ENCODE measurements at places on chromosomes 3 and 15. TPM values are rescaled to one million over a fixed set of nuclear protein-coding genes. Genes with fewer than 3 reads are reported as not detected.

Gene SERPINI2
- not detected for total RNA-seq

GRCh38 chr3:16599694-16600093, 5.5 kb downstream of the DAZL start:
- no peak for DNase-seq

Gene RASA2
- 11.3 TPM for total RNA-seq

Gene SNX4
- total RNA-seq = 82.6 TPM
